ENCODE measurements at places on chromosomes 5 and 9.

- no peak for DNase-seq
Observed at GRCh38 chr5:136014049-136015002, 14.5 kb upstream of the TGFBI start.

DNA sequence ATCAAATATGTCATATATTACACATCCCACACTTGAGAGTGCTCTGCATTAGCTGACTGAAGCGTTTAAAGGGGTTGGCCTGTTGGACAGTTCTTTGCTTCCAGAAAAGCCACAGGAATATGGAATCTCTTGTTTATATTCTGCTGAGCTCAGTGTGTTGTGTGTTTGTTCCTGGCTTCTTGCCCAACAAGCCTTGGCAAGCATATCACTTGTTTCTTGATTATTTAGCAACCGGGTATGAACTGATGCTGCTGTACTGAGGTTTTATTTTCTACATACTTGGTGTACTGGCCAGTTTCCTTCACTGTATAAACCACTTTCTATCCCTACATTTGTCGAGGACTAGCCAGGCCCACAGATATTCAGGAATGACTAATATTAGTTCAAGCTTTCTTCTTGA lies 378.9 kb downstream of the KCTD16 start:
- no peak for DNase-seq

DNA sequence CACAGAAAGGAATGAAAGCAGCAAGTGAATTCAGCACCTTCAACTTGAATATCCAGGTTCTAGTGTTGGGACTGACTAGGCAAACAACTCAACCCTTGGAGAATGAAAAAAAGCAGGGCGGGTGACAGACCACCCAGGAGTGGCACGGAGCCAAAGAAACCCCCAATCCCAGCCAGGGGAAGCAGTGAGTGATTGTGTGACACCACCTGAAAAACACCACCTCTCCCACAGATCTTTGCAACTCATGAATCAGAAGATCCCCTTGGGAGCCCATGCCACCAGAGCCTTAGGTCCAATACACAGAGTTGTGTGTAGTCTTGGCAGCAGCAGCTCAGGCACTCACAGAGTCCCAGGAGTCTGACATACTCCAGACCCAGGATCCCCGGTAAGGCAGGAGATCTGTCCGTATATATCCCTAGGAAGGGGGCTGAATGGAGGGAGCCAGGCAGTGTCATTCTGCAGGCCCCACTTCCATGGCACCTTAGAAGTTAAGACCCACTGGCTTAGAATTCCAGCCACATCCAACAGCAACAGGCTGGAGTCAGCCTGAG lies 22.1 kb upstream of the ROR2 start:
- no peak for DNase-seq

- DNase-seq, result no peak
Observed at GRCh38 chr5:73369278-73369677, 79.3 kb downstream of the FOXD1 start.

- peak; percentile 91 for DNase-seq
Observed at GRCh38 chr9:109966643-109967368, 186.8 kb downstream of the PALM2AKAP2 start.

DNA sequence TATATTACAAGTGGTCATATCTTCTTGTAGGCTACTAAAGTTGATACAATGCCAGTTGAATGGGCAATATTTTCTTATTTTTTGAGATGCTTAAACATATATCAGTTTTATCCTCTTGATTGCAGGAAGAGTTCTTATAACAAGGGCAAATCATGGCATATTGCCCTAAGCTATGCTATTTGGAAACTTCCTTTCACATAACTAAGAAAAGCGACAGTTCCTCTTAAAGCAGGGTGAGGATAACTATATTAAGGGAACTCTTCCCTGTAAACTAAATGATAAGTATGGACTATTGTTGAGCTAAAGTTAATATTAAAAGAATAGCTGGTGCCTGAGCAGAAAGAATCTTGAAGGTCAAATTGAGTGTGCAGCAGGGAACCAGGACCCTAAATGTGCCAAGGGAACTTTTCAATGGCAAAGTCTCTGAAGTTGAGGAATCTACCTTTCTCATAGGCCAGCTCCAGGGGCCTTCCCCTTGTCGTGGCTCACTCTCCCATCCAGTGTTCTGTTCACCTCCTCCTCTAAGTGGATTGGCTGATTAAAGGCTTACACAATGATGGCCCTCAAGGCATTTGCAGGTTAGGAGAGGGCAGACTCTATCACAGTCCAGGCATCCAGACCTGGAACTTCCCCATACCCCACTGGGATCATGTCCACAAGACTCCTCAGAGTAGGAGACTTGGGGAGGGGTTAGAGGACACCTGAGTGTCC lies 26.8 kb downstream of the FYB1 start:
- DNase-seq, result no peak

- DNase-seq, result no peak
Observed at GRCh38 chr9:127524373-127524772, 73.1 kb downstream of the LRSAM1 start.

GRCh38 chr5:151892393-151892792 lies 32.3 kb downstream of the GLRA1 start:
- no peak for DNase-seq

DNA sequence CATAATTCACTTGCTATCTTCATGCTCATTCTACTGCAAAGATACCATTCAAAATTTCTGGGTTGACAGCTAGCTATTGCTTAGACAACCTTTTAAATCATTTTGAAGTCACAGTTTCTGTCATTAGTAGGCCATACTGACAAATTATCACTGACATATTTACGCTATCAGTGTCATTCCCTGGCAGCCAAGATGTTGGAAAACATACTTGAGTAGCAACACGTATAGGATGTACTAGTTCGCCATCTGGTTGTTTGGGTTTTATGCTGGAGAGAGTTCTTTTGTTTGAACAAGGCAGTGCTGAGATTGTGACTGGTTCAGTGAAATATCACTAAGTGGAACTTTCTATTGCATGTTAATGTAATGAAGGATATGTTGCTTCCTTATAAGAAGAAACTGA lies 621.9 kb downstream of the DTWD2 start:
- DNase-seq, result no peak

- DNase-seq, result no peak
Observed at GRCh38 chr5:151864061-151864748, 60.4 kb downstream of the GLRA1 start.

- no peak for DNase-seq
Observed at GRCh38 chr9:133327834-133328484, 8.0 kb downstream of the SURF6 start.

DNA sequence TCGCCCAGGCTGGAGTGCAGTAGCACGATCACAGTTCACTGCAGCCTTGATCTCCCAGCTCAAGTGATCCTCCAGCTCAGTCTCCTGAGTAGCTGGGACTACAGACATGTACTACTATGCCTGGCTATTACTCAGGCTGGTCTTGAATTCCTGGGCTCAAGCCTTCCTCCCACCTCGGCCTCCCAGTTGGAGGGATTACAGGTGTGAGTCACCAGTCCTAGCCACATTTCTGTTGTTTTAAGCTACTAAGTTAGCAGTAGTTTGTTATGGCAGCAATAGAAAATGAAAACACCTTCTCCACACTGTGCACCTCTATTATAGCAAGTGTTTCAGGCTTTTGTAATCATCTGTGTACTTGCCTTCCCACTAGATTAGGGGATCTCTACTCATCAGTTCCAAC lies 588.9 kb upstream of the TLE4 start:
- no peak for DNase-seq

DNA sequence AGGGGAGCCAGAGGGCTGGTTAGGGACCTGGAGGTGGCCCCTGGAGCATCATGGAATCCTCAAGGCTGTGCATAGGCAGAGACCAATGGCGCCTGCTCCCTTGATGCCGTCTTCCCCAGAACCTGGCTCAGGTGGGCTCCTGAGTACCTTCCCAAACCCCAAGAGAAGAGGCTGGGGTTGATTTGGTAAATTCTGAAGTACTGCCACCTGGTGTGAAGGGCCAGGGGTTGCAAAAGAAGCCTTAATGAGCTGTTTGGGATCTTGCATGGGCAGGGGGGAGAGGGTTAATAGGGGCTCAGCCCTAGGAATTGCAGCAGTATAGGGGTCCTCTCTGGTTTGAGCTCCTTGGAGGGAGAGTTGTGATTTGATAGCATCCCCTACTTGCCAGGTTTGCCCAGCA lies 52.1 kb downstream of the CYSTM1 start:
- no peak for DNase-seq

DNA sequence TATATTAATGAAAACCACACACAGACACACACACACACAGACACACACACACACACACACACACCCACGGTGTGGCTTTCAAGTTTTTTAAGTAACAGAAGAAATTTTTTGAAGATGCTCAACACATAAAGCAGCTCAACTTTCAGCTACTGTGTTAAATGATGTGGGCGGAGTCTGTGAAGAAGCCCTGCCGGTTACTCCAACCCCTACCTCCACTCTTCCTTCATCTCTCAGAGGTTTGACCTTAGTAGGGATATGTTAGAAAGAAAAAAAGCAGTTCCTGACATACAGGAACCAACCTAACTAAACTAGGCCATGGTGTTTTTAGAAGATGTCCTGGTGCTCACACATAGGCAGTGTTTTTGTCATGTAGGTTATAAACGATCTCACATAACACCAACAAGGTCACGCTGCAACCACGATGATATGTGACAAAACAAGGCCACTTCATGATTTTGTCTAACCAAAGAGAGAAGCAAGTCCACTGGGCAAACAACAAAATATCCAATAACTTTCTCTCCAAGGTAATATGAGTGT lies 112.8 kb downstream of the EMB start:
- no peak for DNase-seq

- DNase-seq, result no peak
Observed at GRCh38 chr9:130478736-130479575, 34.2 kb downstream of the ASS1 start.

- DNase-seq, result peak; percentile 47
Observed at GRCh38 chr9:118522093-118523028, 818.2 kb downstream of the TLR4 start.
